ENCODE measurements at places on chromosomes 7 and 10. TPM values are rescaled to one million over a fixed set of nuclear protein-coding genes. Genes with fewer than 3 reads are reported as not detected.

DNA sequence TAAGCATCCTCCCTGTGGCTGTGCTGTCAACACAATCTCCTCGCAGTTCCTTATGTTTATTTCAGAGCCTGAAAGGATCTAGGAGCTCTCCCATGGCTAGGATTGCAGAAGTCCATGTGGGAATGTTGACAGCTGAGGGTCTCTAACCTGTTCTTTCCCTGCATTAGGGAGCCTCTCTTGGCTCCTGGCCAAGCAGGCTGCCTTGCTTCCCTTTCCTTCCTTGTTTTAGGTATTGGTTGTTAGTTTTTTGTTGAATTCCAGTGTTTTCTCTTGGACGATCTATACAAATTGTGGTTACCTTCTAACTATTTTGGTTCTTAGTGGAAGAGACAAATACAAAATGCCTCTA, 171.8 kb downstream of the MLLT10 start:
- DNase-seq: no peak

DNA sequence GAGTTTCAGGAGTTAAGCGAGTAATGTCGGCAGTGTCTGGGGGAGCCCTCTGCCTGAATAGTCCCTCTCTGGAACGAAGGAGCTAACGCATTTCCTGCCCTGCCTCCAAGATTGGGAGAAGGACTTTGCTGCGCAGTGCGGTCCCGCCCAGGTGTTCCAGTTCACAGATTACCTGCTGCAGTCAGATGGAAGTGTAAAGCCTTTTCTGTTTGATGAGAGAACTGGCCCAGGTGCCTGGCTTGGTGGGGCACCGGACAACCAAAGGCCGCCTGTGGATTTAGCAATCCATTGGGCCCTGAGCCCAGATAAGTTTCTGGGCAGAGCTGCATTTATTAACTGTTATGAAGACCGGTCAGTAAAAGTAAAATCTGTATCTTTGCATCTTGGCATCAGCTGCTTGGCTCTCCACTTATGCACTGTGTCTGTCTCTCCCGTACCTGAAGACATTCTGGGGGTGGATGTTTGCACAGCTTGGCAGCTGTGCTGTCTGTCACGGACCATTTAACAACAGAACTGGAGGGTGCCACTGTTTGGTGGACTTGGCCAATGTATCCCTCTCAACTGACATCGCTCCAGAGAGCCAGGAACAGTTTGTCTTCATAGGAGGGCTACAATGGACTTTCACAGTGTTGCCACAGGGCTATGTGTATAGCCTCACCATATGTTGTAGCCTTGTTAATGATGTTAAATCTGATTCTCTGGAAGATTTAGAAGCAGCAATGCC, 654.7 kb upstream of the ZWINT start:
- no peak for DNase-seq

DNA sequence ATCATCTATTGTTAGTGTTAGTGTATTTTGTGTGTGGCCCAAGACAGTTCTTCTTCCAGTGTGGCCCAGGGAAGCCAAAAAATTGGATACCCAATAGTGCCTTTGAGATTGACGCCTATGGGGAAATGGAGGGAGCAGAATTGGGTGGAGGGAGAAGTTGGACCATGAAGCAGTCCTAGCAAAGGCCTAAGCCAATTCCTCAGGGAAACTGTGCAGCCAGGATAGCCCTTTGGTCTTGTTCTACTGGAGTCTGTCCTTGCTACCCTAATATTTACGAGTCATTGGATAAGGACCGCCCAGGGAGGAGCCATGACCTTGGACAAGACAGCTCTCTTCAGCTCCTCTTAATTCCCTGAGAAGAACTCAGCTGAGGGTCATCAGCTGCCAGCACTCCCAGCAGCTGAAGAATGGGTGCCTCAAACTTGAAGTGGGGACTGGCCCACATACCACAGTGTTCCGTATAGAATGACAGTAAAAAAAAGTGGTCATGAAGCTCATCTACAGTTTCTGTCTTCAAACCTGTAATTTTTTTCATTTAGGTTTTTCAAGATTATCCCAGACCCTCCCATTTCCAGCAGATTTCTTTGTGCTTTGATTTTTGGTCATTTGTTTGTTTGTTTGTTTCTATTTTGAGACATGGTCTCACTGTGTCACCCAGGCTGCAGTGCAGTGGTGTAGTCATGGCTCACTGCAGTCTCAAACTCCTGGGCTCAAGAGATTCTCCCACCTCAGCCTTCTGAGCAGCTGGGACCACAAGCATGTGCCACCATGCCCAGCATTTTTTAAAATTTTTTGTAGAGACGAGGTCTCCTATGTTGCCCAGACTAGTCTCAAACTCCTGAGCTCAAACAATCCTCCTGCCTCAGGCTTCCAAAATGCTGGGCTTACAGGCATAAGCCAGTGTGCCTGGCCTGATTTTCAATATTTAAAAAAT, 81.2 kb downstream of the C1GALT1 start:
- no peak for DNase-seq

DNA sequence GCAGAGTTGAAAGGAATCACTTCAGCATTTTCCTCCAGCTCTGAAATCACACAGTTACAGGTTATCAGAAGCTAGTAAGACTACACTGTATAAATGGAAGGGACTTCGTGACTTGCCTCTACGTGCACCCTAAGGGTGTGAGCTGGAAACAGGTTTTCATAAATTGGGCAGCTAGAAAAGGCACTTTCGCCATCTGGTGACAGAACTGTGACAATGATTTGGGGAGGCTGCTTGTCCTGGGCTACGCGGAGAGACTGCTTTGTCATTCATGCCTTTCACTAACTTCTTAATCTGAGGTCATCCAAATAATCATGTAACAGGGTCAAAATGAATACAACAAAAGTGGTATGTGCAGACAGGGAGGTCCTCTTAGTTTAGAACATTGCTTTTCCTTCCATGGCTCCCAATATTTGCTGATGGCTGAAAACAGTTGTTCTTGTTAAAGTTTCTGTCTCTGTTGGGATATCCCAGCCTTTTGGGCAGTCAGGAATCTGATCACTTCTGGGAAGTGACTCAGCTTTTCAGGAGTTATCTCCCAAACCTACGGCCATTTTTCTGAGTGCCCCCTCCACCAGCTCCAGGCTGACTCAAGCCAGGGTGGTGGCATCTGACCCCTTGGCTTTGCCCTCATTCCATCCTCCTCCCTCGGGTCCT, 17.8 kb downstream of the VWC2 start:
- peak; percentile 18 for DNase-seq

DNA sequence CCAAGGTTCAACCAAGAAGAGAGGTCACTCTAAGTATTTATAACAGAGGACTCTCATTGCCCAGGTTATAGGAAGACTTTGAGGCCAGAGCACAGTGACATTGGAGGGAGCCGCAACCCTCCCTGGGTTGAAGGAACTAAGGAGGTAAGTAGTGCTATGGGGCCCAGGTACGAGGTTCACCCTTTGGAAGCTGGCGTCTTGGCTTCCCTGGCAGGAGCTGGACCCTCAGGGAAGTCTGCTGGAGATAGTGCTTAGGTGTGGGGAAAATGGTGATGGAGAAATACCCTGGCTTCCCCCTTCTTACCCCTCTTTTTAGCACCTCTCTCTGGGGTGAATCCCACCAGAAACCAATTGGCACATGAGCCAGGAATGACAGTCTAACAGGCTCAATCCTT, 317.9 kb upstream of the ZNF32 start:
- DNase-seq: no peak

The CARD11 gene
- total RNA-seq: 20.1 TPM

The NUDT13 gene
- 1.7 TPM for total RNA-seq

The SAP25 gene
- total RNA-seq: not detected

The ANKRD1 gene
- total RNA-seq: 123 TPM

The COBL gene
- 1.4 TPM for total RNA-seq

The VSIR gene
- 10.6 TPM for total RNA-seq
